NCI-H748 treated with DMSO at 0.1 percent for 48 hours (cell line): ENCODE measurements at places on chromosomes 13 and 19.

GRCh38 chr13:24306632-24307031, 2.7 kb upstream of the C1QTNF9 start:
- DNase-seq, result no peak

- peak; percentile 18 for DNase-seq
Measured at GRCh38 chr13:110525328-110526319, 35.9 kb downstream of the RAB20 start.

GRCh38 chr13:36369268-36370107, 23.3 kb upstream of the SPART start:
- no peak for DNase-seq

DNA sequence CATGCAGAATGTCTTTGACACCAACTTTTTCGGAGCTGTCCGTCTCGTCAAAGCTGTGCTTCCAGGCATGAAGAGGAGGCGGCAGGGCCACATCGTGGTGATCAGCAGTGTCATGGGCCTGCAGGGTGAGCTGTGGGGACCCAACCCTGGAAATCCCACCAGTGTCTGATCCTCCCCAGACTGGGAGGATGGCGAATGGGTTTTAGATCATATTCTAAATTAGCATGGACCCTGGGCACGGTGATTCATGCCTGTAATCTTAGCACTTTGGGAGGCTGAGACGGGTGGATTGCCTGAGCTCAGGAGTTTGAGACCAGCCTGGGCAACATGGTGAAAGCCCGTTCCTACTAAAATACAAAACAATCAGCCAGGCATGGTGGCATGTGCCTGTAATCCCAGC, 5.5 kb downstream of the RDH8 start:
- no peak for DNase-seq

GRCh38 chr19:6604906-6605305, 14.0 kb upstream of the CD70 start:
- no peak for DNase-seq

DNA sequence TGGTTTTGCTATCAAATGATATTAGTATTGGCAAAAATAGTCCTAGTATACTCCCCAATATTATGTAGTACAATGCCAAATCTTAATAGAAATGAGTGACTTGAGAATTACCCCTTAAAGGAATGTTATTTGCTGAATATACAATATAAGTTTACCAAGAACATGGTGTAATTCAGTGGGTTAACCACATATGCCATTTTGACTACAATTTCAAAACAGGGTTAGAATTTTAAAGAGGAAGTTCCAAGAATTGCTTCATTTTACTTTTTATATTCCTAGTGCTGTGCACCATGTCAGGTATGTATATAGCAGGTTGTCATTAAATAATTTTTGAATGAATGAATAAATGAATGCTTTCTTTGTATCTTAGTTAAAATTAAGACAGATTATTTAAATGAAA, 66.3 kb downstream of the LMO7 start:
- no peak for DNase-seq

- DNase-seq, result no peak
Measured at GRCh38 chr19:39174142-39174541, 22.6 kb upstream of the NCCRP1 start.

DNA sequence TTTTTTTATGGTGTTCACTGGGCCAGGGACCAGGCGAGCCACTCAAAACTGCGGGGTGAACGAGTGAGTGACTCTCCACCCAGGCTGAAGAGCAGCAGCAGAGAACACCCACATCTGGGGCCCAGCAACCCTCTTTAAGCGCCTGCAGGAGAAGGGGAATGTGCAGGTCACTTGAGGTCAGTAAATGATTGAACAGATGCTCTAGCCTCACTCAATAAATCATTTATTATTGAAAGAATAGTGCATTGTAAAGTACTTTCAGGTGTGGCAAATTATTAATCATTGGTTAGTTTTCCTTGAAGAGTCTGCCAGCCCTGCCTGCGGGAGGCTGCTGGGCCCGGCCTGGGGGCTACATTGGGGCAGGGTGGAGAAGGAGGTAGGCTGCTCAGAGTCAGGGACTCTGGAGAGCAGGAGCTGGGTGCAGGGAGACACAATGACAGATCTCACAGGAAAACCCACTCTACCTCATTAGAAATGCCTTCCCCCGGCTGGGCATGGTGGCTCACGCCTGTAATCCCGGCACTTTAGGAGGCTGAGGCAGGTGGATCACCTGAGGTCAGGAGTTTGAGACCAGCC, 42.5 kb downstream of the ABCC4 start:
- no peak for DNase-seq

- peak; percentile 29 for DNase-seq
Measured at GRCh38 chr13:27868641-27869435, 51.0 kb upstream of the PDX1 start.

DNA sequence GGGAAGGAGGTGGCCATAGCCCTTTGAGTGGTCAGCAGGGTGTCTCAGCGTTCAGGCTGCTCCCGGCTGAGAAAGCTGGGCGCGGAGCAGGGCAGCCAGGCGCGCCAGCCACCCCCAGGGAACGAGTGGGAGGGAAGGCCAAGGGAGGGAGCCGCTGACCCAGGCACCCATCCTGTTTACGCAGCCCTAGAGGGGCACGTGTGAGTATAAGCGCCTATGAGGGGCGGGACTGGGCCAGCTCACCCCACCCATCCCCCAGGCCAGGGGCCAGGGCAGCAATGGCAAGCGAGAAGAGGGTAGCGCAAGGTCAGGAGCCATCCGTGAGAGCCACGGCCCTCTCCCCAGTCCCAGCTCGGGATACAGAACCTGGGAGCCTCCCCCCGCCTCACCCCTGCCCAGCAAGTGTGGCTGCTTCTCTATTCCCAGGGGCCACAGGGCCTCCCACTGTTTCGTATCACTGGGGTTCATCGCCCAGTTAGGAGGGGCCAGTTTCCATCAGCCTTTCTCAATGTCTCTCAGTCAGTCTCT, 897 bp upstream of the DMKN start:
- no peak for DNase-seq

- DNase-seq, result peak; percentile 52
Measured at GRCh38 chr19:39970425-39970674, 615 bp upstream of the PSMC4 start.

- DNase-seq, result no peak
Measured at GRCh38 chr13:58376349-58376748, 744.8 kb downstream of the PCDH17 start.

DNA sequence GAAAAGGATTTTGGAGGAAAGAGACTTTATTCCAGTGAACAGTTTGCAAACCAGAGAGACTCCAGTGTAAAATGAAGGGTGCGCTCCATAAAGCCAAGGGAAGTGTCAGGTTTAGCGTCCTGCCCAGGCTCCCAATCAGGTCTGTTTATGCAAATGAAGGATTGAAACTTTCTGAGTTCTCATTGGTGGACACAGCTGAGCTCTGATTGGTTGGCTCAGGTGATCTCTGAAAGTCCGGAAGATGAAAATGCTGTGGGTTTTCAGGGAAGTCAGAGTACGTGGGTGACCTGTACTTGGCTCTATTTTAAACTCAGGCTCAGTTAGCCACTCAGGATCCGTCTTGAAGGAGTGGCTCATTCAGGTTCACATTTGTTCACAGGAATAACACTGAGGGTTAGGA, 28.7 kb upstream of the CD33 start:
- no peak for DNase-seq

DNA sequence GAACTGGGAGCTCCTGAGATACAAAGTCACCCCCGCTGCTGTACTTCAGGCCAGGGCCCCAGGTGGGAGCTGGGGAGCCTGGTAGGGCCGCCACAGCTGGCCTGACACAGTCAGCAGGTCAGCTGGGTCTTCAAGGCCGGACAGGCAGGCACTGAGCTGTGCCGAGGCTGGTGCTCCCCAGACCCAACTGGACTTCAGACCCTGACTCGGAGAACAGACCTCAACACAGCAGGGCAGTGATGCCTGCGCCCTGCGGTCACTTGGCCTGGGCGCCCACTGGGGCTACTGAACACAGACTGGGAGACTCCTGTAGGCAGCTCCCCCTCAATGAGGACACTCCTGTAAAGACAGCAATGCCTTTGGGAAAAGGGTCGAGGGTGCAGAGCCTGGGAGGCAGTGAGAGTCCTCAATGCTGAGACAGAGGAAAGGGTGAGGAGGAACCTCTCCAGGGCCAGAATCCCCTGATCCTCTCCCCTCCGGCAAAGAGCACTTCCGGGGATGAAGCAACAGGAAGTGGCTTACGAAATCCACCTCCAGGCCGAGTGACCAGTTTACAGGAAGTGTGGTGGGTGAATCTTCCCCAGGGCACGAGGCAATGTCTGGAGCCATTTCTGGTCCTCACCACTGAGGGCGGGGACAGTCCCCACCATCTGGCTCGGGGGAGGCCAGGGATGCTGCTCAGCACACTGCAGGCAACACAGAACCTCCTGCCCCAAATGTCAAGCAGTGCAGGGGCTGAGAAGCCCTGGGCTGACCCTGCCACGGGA, 40.8 kb upstream of the ISYNA1 start:
- no peak for DNase-seq

GRCh38 chr13:112453874-112454647, 77.9 kb downstream of the SPACA7 start:
- DNase-seq, result no peak

DNA sequence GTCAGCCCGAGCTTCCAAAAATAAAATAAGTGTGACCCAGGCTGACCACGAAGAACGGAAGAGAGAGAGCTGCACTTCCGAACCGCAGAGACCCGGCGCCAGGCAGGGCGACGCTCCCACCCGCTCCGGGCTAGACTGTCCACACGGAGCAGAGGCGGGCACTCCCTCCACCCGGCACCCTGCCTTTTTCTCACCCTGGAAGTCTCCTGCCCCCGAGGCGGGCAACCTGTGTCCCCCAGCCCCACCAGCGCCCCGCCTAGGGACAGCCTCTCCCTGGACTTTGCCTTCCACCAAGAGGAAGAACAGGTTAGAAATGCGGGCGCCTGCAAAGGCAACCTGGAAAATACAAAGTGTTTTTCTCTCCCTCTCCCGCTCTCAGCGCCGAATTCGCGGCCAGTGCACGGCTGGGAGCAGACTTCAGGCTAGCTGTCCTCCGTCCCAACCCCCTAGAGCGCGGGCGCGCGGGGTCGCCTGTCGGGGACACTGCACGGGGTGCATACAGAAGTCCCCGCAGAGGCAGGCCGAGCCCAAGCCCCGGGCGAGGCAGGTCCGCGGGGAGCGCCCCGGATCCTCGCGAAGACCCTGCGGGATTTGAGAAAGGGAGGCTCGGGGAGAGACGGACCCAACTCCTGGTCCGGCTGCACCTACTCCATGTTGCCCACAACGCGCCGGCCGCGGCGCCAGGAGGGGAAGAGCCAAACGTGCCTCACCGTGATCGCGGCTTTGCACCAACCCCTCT, 845 bp downstream of the SPRY2 start:
- peak; percentile 52 for DNase-seq

GRCh38 chr19:5059213-5059574, 90.3 kb downstream of the KDM4B start:
- no peak for DNase-seq

DNA sequence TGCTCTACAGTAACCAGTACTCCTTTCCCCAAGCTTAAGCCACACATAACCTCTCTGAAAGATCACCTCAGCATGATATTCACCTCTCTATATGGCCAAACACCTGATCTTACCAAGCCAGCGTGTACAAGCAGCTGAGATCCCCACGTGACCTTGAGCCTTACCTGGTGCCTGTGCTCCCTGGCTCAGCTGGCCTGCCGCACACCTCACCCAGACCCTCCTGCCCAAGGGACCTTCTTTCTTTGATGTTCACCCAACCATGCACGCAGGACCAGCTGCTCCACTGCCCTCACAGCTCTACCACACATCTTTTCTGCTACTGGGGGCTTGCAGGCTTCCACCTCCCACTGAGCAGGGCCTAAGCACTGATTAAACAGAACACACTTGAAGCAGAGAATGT, 9.0 kb downstream of the DHRS12 start:
- DNase-seq, result no peak

DNA sequence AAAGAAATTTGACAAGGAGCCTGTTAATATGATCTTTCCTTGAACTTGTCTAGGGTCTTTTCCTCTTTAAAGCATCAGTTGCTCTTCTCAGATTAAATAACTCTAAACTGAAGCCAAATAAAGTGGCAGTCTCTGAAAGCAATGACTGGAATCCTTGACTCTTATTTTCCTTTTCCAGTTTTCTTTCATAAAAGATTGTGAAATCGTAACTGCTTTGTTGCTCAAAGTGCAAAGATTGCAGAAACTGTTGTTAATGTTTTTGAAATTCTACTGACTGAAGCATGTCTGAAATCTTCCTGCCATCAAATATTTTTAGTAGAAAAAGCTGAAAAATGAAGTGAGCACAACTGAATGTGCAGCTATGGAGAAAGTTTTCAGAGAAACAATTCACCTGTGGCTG, 1.9 kb downstream of the NHLRC3 start:
- DNase-seq, result no peak

DNA sequence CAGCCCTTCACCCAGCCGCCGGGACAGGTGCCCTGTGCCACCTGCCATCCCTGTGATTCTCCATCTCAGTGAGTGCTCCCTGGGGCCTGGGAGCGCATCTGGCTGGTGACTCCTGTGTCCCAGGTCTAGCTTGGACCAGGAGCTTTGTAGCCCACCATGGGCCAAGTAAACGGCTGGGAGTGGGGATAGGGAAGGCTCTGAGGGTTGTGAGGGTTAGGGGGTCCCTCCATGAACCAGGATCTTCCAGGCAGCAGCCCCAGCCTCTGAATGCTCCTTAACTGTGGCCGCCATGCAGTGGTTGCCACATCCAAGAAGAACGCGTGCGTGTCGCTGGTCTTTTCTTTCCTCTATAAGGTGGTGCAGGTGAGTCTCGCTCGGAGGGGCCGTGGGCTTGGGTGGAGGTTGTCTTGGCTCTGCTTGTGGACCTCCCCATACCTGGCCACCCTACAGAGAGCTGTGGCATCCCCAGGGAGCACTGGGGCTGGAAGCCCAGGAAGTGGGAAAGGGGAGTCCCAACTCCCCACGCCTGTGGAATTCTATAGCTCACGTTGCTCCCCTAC, 8.4 kb downstream of the AP1M1 start:
- no peak for DNase-seq

- no peak for DNase-seq
Measured at GRCh38 chr13:111337741-111338140, 17.3 kb downstream of the TEX29 start.

- no peak for DNase-seq
Measured at GRCh38 chr19:11408591-11408990, 10.5 kb downstream of the RGL3 start.

DNA sequence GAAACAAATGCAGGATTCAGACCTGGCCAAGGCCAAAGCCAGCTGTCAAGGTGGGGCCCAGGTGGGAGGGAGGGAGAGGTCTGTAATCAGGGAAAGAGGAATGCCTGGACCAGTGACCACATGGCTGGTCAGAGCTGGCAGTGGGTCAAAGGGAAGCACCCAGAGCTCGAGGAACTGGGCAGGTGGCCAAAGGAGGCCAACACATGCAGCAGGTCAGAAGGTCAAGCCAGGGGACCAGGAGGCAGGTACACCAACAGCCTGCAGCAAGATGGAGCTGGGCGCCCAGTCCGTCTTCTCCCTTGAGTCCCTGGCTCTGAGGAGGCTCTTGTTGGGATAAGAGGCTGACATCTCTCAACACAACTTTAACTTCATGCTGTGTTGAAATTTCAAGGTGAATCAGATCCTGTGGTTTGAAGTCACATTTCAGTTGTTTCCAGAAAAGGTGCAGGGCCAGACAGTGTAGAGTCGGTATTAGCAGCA, 17.1 kb downstream of the GPATCH1 start:
- DNase-seq, result no peak
